CD4-positive, alpha-beta T cell treated with Interleukin-21 for 1 hour (primary cell): ENCODE measurements at places on chromosomes 1 and 21.

GRCh38 chr1:18316764-18317163, 164.0 kb upstream of the KLHDC7A start:
- no peak for DNase-seq

GRCh38 chr1:183892351-183892793, 87.5 kb downstream of the RGL1 start:
- no peak for DNase-seq

DNA sequence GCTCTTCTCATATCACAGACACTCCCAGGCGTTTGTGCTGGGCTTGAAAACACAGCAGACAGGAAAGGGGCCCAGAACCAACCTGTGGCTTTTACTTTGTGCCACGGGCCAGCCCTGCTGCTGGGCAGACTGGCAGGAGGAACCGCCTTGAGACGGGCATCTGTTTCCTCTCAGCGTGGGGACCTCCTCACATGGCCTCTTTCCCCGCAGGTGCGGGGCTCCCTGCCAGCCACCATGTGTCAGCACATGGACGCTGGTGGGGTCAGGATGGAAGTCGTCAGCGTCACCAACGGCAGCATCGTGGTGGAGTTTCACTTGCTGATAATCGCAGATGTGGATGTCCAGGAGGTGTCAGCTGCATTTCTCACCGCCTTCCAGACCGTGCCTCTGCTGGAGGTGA, 47.8 kb downstream of the UMODL1 start:
- peak; percentile 8 for DNase-seq

GRCh38 chr1:91836331-91837040, 49.5 kb downstream of the TGFBR3 start:
- DNase-seq = no peak

- no peak for DNase-seq
These were observed 40.2 kb upstream of the IFFO2 start for GRCh38 chr1:18996548-18997177.

DNA sequence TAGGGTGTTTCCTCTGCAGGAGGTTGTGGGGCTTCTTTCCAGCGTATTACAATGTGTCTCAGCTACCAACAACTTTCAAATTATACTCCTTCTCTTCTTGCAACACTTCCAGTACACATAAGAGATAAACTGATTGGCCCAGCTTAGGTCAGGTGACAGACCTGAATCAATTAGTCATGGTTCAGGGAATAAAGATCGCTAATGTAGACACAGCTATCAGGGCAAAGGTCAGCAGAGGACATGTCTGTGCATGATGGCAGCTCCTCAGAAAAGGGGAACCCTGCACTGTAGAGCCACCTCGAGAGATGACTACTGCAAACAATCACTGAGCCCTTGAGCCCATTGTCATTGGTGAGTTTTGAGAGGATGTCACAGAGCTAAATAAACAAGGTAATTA, 36.8 kb upstream of the PKN2 start:
- no peak for DNase-seq

- no peak for DNase-seq
These were observed 91.2 kb downstream of the JAK1 start for GRCh38 chr1:64875101-64875500.

DNA sequence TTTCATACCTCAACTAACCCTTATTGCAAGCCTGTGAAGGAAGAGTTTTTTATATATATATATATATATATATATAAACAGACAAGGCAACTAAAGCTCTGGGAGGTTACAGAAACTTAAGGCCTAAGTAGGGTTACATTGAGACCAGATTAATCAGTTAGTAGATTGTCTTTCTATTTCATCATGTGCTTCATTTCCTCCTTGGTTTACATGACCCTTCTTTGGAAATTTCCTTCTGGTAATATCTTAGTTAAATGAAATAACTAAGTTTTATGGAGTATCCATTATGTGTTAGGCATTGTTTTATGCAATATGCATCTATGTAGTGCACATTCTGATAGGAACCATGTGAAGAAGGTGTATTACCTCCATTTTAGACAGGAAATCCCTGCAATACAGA, 112.7 kb downstream of the FGGY start:
- no peak for DNase-seq

GRCh38 chr1:87958201-87958600, 629.5 kb downstream of the LMO4 start:
- no peak for DNase-seq

DNA sequence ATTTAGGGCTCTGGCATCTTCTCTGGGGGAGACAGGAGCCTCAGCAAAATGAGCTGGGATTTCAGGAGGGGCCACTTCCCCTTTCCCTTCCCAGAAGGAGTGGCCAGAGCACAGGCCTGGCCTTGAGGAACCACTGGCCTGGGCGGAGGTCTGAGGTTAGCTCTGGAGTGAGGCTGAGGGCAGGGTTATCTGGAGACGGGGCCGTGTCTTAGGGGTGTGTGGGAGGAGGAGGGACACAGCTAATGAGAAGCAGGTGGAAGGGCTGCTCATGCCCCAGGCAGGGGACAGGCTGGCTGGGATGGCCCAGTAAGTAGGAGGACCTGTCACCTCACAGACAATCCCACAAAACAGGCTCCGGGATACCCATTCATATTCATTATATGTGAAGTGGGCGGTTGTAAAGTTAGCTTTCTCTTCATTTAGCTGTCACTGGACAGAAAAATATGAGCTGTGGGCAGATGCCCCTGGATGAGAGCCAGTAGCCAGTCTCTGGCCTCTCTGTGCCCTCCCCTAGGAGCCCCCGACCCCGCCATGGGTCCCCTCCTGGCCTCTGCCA, 12.4 kb downstream of the ALX3 start:
- DNase-seq = no peak
